ENCODE measurements at places on chromosomes 7 and 10.

DNA sequence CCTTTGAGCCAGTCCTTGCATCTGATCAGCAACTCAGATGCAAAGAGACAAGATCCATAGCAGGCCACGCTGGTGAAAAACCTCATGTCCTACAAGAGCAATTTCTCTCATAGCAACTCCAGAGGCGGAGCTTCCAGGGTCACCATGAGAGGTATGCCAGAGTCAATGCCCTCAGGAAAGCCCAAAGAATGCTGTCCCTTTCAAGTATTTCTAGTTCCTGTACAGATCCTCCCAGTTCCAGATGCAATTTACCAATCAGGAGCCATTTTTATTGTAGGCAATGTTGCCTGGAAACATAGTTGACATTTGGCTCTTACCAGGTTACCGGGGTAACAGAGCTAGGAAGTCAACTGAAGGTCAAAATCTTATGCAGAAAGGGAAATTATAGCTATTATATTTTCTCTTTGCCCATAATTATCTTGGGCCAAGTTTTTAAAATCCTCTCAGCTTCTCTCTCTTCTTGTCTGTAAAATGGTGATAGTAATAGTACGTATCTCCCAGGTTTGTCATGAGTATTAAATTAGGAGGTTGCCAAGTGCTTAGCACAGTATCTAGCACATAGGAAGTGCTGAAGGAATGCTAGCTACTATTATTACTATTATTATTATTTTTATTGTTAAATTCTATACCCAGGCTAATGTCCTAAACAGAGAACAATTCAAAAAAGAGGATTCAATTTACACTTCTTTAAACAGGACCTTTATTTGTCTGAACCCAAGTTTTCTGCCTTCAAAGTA lies 46.3 kb upstream of the TM9SF3 start:
- DNase-seq = no peak

- DNase-seq = peak; percentile 69
Observed at GRCh38 chr7:90594751-90595317, 1.3 kb upstream of the CDK14 start.

DNA sequence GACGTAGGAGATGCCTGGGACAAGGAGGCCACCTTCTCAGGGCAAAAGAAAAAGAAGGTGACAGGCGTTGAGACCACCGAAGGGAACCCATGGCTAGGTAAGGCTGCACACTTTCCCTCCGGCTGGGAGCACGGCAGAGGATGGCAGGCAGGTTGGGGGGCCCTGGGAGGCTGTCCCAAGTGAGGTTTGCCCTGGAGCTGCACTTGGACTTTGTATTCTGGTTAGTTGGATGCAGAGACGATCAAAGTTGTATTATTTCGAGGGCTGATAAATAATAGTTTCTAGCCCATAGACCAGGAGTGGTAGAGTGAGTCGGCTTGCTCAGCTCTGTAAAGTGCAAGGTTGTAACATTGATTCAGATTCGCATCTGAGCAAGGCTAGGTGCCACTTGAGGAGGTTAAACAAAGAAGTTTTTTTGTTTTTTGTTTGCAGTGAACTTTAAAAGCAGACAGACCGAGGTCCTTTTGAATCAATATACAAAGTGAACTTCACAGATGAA lies 608 bp downstream of the ENTPD7 start:
- DNase-seq = no peak

DNA sequence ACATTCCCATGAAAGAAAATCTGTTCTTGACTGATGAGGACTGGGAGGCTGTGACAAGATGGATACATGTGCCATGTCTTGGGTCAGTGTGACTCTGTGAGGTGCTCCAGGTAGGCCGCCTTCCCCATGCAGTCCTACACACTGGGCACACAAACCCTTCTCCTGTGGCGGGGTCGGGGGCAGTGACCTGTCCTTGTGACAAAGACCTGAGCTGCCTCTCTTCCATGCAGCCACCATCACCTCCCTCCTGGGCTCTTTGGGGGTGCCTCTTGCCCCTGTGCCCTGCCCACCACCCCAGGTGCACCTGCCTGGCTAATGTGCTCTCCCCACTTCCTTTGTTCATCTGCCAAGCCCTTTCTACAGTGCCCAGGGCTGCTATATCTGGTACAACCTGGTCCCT lies 35.7 kb upstream of the DMBT1 start:
- DNase-seq = no peak

DNA sequence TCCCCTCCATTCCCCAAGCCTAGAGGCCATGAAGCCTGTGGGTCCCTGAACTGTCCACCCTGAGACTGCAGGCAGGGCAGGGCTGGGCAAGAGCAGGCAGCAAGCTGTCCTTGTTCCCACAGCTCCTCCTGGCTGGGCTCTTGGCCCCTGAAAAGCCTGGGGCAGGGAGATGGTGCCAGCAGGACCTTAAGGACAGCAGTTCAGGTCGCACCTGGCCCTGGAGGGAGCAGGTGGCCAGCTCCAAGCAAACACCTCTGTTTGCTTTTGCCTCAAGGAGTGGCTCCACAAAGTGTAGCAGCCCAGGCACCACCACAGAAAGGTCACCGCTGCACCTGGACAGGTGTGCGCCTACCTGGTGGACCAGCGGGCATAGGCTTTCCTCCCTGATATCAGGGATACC lies 5.2 kb downstream of the RET start:
- no peak for DNase-seq

- DNase-seq = no peak
Observed at GRCh38 chr10:80141696-80142460, 9.3 kb downstream of the PLAC9 start.

- no peak for DNase-seq
Observed at GRCh38 chr10:73853196-73853595, 21.2 kb downstream of the CAMK2G start.

DNA sequence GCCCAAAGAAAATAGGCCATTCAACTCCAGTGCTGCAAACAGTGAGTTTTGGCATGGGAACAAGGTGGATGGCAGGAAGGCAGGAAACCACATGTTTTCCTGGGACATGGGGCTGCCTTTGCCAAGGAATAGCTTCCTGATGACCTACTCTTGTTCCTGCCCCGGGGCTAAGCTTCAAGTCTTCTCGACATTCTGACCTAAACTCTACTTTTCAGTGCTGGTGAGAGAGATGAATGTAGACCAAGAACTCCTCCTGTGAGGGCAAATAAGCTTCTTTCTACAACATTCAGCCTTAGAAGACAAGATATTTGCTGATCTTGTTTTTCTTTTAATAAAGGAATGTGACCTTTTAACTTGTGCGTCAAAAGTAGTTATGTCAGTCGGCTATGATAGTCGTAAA lies 199.0 kb downstream of the GPR37 start:
- peak; percentile 15 for DNase-seq

GRCh38 chr7:143992670-143993069 lies 7.5 kb upstream of the OR6B1 start:
- DNase-seq = no peak

- DNase-seq = no peak
Observed at GRCh38 chr7:14767716-14768425, 134.7 kb downstream of the DGKB start.

DNA sequence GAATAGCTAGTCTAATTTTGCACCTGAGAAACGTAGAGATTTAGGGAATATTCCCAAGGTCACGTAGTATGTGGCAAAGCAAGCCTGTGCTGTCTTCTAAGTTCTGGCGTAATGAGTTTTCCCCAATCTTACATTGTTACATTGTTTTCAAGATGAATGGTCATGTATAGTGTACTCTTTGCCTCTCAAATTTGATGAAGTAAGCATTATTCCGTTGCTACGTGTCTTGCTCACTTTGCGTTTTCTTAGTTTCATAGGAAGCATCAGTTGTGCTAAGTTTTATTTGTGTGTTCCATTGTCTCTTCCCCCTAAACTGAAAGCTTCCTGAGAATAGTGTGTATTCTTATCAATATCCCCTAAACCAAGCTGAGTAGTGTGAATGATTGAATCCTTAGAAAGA lies 637.6 kb upstream of the C7orf33 start:
- DNase-seq = no peak

- DNase-seq = no peak
Observed at GRCh38 chr10:4080225-4080805, 295.3 kb upstream of the KLF6 start.

- DNase-seq = no peak
Observed at GRCh38 chr7:95980167-95980566, 207.8 kb downstream of the DYNC1I1 start.

GRCh38 chr7:157925383-157925875 lies 588.6 kb downstream of the DNAJB6 start:
- no peak for DNase-seq

DNA sequence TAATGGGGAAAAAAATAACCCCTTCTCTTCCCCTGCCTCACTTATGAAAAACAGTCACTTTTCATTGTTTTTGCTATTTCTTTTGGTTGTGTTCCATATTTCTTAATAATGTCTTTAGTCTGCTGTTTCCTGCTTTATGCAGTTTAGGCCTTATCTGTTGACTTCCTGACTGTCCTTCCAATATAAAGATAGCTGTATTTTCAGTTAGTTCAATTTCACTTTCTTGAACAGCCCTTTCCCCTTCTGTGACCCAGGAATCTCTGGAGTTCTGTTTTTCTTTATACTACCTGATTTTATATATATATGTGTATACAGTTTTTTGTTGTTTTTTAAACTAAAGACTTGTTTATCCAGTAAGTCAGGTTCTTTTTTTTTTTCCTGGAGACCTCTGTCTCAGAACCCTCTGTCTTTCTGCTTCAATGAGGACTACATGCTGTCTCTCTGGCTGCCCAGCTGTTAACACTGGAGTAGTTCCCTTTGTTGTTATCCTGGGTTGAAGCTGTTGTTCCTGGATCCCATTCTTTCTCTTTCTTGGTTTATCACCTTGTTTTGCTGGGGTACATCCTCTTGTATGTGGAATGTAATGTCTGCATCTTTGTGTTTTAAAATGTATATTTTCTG lies 87.2 kb downstream of the GSDME start:
- DNase-seq = no peak

- no peak for DNase-seq
Observed at GRCh38 chr7:84249656-84250055, 55.1 kb upstream of the SEMA3A start.

DNA sequence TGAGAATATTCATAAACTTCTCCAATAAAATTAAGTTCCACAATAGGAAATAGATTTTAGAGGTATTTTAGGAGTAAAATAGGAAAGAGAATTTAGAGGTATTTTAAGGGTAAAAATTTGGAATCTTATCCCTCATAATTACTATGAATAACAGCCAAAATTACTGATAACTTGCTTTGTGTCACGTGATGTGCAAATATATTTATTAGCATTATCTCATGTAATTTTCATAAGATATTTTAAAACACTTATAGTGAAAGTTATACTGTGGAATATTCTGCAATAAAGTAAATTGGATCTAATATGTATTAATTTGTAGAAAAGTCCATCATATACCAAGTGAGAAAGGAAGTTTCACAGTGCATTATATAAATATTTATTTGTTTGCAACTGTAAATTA lies 64.2 kb upstream of the VWDE start:
- no peak for DNase-seq

DNA sequence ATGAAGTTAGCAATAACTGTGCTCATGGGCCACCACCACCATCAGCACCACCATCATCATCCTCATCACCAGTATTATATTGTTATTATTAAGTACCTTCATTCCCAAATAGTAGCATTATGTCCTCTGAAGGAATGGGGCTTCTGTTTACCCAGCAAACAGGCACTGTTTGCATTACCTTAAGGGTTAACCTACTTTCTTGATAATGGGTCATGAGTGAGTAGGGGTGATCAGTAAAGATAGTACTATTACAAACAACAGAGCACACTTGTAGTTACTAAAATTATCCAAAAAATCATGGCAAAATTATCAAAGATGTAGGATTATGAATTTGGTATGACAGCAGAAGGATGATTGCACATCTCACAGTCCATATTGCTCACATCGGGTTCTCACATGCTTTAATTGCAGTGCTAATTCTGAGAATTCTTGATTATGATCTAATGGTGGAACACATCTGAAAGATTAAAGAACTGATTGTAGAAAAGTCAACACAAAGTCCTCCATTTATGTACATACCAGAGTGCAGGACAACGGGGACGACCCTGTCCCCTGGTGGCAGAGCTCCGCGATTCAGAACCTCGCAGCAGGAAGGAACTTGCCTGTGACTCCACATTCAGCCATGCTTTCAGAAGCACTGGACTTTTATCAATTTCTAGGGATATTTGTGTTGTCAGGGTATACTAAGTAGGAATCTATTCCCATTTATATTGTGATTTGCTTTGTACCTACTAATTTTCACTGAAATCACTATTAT lies 31.0 kb downstream of the PDE1C start:
- no peak for DNase-seq

- DNase-seq = peak; percentile 32
Observed at GRCh38 chr7:131072505-131073091, 255.1 kb upstream of the MKLN1 start.

DNA sequence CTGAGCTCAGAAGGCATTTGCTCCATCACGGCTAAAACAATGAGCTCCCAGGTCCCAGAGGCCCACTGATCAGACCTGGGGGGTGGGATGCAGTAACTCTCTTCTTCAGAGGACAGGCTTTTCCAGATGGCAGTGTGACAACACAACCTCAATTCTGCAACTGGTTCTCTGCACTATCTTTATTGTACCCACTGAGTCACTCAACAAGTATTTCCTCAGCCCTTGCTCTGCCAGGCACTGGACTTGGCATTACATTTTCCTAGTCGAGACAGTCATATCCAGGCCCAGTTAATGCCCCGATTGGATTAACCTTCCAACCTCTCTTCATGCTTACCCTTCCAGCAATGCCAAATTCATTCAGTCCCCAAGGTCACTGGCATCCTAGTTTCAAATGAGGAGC lies 72.6 kb downstream of the JAZF1 start:
- peak; percentile 39 for DNase-seq

- no peak for DNase-seq
Observed at GRCh38 chr7:122383934-122384333, 79.4 kb upstream of the FEZF1 start.

DNA sequence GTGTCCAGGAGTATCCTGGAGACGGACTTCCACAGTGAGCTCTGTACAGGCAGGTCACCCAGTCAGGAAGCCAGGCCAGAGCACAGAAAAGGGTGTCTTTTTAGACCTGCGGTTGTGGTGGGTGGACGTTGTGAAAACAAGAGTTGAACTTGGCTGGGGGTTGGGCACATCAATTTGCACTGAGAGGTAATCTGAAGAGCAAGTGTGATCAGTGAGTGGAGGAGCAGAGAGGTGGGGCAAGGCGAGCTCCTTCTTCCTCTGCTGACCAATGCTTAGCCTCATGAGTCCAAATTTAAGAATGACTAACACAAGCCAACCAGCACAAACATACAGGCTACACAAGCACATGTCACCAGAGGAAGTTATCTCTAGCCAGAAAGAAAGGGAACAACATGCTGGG lies 310.8 kb downstream of the TCERG1L start:
- no peak for DNase-seq

DNA sequence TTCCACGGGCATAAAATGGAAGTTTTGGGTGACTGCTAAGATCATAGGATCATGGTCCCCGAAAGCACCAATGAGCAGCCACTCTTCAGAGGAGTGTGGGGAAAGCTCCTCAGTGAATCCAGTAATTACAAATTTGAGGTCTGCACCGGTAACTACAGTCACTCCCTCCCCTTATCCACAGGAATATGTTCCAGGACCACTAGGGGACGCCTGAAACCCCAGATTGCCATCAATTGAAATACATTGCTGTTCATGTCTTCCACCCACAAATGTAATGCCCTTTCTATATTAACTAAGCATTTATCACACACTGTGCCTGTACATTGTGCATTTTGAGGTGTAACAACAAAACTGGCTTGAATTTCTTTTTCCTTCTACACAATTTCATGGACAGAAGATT lies 447.9 kb upstream of the PFKP start:
- peak; percentile 5 for DNase-seq

Measured in H54 (cell line).